H1 (cell line): ENCODE measurements at places on chromosomes 3 and 15. TPM values are rescaled to one million over a fixed set of nuclear protein-coding genes. Genes with fewer than 3 reads are reported as not detected.
A peak's percentile ranks its signal among the peaks of the same experiment; 100 is the strongest.

GRCh38 chr3:122468896-122469533 is 45.7 kb downstream of the KPNA1 start:
- no peak for DNase-seq

DNA sequence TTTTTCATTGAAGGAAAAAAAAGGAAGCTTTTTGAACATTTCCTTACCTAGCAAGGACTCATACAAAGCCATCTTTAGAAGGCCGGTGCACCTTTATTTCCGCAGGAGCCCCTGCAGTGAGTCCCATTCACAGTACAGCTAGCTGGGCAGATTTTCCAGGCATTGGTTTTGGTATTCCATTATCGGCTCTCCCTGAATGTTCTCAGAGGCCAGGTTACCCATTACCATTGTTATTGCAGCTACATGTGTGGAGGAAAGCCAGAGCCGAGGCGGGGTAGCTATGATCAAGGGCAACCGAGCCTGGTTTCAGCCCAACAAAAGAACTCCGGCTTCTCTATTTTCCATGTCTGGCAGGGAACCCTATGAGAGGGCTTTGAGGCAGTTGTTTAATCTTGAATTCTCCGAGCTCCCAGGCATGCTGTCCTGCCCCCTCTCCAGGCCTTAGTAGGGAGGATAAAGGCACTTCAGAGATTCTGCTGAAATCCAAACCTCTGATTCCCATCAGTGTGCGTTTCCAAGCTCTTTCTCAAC is 100.3 kb downstream of the LRRK1 start:
- peak; percentile 32 for DNase-seq

DNA sequence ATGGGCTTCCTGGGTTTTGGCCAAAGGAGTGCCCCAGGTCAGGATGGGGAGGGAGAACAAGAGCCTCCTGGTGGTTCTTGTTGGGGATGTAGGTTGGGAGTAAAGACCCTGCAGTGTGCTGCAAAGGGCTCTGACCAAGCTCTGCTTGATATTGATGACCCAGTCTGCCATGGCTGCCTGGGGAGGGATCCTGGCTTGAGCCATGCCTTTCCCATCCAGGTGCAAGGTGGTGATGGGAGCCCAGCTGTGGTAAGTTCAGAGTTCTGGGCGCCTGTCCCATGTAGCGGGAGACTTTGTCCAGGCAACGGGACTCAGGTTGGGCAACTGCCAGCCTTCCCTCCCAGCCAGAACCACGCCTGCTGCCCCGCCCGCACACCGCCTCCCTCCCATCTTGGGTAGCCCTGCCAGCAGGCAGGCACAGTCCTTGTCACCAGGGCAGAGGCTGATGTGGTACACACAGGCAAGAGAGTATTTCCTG is 2.6 kb downstream of the GNAI2 start:
- no peak for DNase-seq

Gene PLCL2
- total RNA-seq, result 6.8 and 7.3 TPM in 2 replicates

Gene HRG
- total RNA-seq, result 0.15 TPM in 1 of 2 replicates, not detected in the other
